ENCODE measurements at places on chromosomes 12 and 14. TPM values are rescaled to one million over a fixed set of nuclear protein-coding genes. Genes with fewer than 3 reads are reported as not detected.

- no peak for DNase-seq
Measured at GRCh38 chr14:94355191-94355794, 32.2 kb upstream of the SERPINA6 start.

The CDH24 gene
- 44.0 TPM for polyA plus RNA-seq

- no peak for DNase-seq
Measured at GRCh38 chr12:123749355-123749754, 12.7 kb upstream of the DNAH10 start.

The CHST11 gene
- 7.7 TPM for polyA plus RNA-seq

DNA sequence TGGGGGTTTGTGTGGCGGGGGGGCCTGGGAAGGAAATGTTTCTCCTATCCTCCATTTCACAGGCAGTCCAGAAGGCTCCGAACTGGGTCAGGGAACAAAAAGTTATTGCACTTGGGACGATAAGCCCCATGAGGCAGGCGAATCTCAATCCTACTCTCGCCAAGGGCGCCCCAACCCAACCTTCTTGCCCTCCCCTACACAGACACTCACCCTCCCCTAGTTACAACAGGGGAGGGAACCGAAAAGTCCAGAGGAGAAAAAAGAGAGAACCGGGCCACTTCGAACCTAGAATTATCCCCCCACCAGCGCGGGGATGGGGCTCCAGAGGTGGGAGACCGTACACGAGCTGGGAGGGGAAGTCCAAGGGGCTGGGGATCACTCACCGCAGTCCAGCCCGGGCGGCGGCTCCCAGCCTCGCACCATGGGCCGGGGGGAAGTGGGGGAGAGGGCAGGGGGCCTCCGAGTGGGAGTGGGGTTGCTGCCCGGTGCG lies 357 bp downstream of the HOMEZ start:
- no peak for DNase-seq

DNA sequence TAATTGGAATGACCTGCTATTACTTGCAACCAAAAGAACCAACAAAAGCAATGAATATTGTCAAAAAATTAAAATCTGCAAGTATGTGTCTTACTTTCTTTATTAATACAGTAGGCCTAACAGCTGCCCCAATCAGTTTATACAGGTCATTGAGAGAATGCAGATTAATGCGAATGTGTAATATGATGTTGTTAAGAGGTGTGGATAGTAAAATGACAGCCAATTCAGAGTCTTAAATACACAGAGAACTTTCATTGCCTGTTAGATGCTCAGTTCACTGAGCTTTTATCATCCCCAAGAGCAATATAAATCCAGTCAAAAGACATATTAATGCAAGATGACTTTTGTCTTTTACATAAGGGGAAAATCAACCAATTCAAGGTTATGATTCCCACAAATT lies 58.7 kb downstream of the STXBP6 start:
- DNase-seq = no peak

The TAS2R20 gene
- 2.2 TPM for polyA plus RNA-seq

- no peak for DNase-seq
Measured at GRCh38 chr14:75619548-75619947, 41.1 kb downstream of the ERG28 start.

Data from left renal pelvis (tissue), 4 donors.